ENCODE measurements at places on chromosomes 13 and 19.

- DNase-seq = no peak
Measured at GRCh38 chr19:5143471-5144411, 174.8 kb downstream of the KDM4B start.

DNA sequence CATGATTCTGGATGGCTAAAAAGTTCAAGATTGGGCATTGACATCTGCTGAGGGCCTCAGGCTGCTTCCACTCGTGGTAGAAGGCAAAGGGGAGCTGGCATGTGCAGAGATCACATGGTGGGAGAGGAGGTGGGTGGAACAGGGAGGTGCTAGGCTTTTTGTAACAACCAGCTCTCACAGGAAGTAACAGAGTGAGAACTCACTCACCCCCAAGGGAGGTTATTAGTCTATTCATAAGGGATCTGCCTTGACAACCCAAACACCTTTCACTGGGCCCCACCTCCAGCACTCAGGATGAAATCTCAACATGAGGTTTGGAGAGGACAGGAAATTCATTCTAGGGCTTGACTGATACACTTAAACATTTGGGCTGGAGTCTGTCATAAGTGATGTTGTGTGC, 197.7 kb upstream of the RNF113B start:
- no peak for DNase-seq

DNA sequence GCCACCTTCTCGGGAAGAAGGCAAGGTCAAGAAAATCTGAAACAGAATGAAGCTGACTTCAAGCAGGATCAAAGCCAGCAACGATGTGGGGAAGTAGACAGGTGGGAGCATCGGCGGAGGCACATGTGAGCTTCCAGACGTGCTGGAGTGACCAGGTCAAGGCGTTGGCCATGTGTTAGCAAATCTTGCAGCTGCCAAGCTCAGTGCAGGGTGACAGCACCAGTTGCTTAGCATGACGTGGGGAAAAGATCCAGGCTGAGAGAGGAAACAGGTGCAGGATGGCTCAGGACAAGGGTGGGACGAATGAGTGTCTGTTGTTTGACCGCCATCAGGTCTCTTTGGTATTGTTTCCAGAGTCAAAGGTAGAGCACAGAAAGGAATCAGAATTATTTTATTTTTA, 92.3 kb downstream of the TNFSF13B start:
- DNase-seq = no peak

GRCh38 chr13:50276550-50276949, 261.3 kb downstream of the KCNRG start:
- DNase-seq = no peak

- DNase-seq = peak; percentile 65
Measured at GRCh38 chr19:33797802-33798671, 1.4 kb downstream of the KCTD15 start.

DNA sequence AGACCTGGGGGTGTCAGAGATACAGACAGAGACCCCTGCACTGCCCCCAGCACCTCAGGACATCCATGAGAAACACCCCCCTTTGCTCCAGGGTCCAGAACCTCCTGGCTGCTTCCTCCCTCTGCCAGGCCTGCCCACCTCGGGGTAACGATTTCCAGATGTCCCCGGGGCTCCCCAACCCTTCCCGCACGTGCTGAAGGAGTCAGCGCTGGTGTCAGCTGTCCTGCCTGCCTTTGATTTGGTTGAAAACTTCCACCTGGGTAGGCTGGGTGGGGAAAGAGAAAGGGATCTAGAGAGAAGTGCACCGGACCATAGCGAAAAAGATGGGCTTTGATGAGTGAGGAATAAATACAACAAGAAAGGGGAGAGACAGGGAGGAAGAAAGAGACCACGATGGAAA, 1.5 kb upstream of the CGB7 start:
- no peak for DNase-seq

DNA sequence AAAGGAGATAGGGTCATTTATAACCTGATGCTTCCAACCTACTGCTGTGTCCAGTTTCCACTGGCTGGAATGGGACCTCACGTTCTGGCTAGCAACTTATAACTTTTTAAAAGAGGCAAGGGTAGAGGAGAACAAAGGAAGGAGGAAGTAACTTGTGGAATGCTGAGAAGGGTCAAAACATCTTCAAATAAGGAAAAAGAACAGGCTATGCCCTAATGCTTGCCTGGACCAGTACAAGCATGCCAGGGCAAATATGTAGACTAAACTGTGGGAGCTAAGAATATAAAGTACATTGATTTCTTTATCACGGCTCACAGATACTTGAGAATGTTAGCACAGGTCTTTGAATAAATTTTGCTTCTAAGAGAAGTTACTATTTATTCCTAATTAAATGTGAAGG, 1.5 kb upstream of the ZNF561 start:
- no peak for DNase-seq

- peak; percentile 42 for DNase-seq
Measured at GRCh38 chr13:21075011-21075378, 13.6 kb upstream of the LATS2 start.

- no peak for DNase-seq
Measured at GRCh38 chr13:29901710-29902631, 51.6 kb upstream of the UBL3 start.

- DNase-seq = no peak
Measured at GRCh38 chr13:21240586-21240985, 64.1 kb downstream of the MRPL57 start.

DNA sequence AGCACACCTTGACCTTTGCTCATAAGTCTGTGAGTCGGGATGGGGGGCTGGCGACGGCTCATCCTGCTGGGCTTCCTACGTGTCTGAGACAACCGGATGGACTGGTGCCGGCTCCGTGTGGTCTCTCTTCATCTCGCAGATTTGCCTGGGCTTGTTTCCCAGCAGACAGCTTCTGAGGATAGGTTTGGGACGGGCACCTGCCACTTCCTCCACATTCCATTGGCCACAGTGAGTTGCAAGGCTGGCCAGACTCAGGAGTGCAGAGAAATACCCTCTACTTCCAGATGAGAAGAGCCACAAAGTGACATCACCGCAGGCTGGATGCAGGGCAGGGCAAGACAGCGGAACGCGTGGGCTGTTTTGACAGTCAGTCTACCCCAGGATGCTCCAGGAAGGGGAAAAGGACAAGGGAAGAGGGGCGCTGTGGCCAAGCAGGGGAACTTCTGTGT, 48.1 kb downstream of the IRS2 start:
- no peak for DNase-seq

DNA sequence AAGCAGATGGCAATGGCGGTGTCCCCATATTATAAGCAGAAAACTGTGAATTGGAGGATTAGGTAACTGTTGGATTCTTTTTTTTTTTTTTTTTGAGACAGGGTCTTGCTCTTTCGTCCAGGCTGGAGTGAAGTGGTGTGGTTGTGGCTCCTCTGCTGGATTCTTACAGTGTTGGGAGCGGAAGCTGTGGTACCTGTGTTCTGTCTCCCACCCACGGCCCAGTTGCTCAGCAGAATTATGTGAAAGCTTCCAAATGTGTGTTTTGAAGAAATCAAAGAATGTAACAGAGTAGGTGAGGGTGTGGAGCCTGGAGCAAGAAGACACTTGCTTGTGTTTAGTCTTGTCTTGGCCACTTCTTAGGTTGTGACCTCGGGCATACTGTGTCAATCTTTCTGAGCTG, 295.6 kb downstream of the SHISA2 start:
- no peak for DNase-seq

GRCh38 chr13:22505489-22505888, 675.3 kb upstream of the SGCG start:
- no peak for DNase-seq

GRCh38 chr13:46039411-46040182, 12.9 kb downstream of the ZC3H13 start:
- no peak for DNase-seq

GRCh38 chr13:77907666-77908341, 10.8 kb downstream of the EDNRB start:
- DNase-seq = no peak

- no peak for DNase-seq
Measured at GRCh38 chr19:46845959-46846459, 4.6 kb downstream of the AP2S1 start.

GRCh38 chr13:80361883-80362327, 21.0 kb upstream of the SPRY2 start:
- no peak for DNase-seq

DNA sequence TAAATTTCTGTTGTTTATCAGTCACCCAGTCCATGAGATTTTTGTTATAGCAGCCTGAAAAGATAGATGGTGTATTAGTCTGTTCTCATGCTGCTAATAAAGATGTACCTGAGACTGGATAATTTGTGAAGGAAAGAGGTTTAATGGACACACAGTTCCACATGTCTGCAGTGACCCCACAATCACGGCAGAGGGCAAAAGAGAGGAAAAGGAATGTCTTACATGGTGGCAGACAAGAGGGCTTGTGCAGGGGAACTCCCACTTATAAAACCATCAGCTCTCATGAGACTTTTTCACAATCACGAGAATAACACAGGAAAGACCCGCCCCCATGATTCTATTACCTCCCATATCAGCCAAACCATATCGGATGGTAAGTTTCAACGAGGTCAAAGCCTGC, 309.2 kb downstream of the LIG4 start:
- no peak for DNase-seq

DNA sequence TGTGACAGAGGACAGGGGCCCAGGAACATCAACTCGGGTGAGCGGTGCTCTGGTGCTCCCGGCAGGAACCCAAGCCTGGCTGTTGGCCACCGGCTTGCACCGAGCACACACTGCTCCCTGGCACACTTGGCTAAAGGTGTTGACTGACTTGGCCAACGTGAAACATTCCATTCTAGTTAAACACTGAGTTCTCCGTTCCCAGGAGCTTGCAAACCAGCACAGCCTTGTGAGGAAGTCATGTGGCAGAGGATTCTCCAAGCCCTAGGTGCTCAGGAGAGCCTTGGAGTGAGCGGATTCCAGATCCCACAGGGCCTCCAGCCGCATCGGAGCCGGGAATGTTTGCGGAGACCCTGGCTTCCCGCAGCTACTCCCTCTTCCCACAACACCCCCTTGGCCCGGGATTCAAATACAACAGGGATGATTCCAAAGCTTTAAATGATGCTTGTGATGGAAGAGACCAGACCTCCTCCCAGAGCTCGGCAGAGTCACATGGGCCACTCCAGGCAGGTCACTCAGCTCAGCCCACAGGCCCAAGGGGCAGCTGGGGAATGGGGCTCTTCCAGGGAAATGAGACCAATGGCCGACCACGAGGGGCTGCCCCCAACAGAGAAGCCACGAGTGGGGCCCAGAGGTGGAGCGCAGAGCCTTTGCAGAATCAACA, 2.9 kb downstream of the C13orf46 start:
- DNase-seq = no peak

DNA sequence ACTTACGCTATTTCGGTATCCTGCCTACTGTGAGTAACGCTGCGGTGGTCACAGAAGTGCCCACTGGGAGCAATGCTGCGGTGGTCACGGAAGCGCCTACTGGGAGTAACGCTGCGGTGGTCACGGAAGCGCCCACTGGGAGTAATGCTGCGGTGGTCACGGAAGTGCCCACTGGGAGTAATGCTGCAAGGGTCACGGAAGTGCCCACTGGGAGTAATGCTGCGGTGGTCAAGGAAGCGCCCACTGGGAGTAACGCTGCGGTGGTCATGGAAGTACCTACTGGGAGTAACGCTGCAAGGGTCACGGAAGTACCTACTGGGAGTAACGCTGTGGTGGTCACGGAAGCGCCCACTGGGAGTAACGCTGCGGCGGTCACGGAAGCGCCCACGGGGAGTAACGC, 52.1 kb upstream of the SOX1 start:
- no peak for DNase-seq

GRCh38 chr19:1252821-1253513, 4.6 kb downstream of the MIDN start:
- DNase-seq = no peak

DNA sequence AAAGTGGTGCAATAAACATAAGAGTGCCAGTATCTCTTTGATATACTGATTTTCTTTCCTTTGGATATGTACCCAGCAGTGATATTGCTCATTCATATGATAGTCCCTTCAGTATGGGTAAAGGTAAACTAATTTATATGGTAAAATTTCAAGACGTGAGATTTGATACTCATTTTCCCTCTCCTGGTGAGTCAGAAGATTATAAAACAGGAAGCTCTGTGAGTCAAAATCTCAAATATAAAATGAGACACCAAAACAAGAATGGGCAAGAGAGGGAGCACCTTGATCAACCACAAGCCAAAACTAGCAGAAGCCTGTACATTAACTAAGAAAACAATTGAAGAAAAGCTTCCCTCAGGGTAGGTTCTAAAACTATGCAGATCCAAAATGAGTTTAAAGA, 216.3 kb downstream of the SLITRK6 start:
- DNase-seq = no peak

DNA sequence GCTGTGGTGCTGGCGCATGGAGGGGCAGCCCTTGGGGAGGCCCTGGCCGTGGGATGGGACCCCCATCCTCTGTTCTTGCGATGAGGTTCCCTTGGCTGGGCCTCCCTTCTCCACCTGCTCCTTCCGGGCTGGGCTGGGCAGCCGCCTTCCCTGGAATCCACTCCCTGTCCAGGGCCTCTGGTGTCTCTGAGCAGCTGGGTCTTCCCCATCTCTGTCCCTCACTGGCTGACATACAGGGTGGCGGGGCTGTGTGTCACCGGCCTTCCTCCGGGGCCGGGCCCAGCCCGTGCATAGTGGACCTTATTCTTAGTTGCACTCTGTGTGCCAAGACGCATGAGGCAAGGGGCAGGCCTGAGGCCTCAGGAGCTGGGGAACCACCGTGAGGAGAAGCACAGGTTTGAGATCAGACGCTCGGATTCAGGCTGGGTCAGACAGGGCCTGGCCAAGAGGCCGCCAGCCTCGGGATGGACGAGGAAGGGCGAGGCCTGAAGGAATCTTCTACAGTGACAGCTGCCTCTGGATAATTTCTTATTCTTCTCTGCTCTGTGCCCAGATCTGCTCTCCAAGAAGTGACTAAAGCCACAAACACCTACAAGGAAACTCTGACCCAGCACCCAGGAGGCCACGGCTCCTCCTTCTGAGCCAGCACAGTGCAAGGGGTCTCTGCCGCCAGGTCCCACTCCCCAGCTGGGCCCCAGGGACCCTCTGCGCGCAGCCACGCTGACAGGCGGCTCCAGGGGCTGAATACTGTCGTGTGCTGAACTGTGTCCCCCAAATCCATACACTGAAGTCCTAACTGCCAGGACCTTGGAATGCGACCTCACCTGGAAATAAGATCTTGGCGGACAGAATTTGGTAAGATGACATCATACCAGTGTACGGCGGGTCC, 11.0 kb downstream of the SGTA start:
- DNase-seq = no peak

- DNase-seq = no peak
Measured at GRCh38 chr13:33245505-33246158, 39.9 kb downstream of the STARD13 start.

DNA sequence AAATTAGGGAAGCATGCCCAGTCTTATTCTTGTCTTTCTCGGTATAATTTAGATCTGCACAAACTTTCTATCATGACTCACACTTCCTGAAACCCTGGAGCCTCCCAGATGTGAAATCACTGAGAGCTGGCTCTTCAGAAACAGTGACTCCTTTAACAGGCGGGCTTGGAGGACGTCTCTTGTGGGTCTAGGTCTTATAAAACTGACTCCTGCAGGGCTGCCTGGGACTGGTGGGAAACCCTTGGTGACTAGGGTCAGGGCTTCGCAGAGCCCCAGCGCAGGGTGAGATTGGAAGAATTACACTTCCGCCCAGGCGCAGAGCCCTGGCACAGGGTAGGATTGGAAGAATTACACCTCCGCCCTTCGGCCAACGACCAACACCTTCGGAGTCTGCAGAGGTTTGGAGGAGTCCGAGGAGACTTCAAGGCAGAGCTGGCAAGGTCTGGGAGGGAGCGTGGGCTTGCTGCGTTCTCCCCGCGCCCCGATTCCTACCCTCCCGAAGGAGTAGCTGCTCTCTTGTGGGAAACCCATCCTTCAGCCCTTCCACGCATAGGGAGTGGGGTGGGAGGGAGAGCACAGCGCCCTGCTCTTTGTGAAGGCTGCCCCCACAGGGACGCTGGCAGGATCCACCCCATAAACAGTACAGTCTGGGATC, 43.4 kb upstream of the MAP3K10 start:
- no peak for DNase-seq
